Glomerular endothelial cell (primary cell): ENCODE measurements at places on chromosomes 16 and 17. TPM values are rescaled to one million over a fixed set of nuclear protein-coding genes. Genes with fewer than 3 reads are reported as not detected.
A peak's percentile ranks its signal among the peaks of the same experiment; 100 is the strongest.

The KRTAP9-2 gene
- total RNA-seq, result not detected in 2 replicates

The G6PC1 gene
- not detected in 2 replicates for total RNA-seq

DNA sequence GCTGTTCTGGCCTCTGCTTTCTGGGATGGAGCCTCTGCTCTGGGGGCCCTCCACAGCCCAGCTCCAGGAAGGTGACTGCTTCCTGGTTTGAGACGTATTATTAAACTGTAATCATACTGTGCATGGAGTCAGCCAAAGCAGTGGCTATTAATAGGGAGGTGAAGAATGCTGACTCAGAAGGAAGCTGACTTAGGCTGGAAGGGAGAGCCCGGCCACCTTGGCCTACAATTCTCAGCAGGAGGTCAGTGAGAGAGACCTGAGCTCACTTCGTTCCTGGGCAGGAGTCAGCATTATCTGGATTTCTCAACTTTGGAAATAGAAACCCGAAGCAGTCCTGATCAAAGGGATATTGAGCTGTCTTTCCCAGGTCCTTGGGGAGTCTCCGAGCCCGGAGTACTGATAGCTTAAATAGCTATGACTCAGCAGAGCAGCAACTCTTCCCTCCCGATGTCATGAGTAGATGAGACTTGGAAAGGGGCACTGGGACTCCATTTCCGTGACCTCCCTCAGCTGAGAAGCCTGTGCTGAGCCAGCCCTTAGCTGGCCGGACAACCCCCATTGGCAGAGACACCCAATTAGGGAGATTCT is 91.8 kb downstream of the YPEL2 start:
- DNase-seq, result peak; percentile 82

The OR4D1 gene
- not detected in 2 replicates for total RNA-seq

The TBC1D3G gene
- not detected in 2 replicates for total RNA-seq

The PPM1E gene
- total RNA-seq, result 0.05 TPM in 1 of 2 replicates, not detected in the other

- DNase-seq, result no peak
These were observed 30.6 kb downstream of the ASIC2 start for GRCh38 chr17:33262266-33263123.

GRCh38 chr17:43984521-43984920 is 19.9 kb upstream of the NAGS start:
- no peak for DNase-seq

GRCh38 chr17:76710863-76711611 is at the start of gene MXRA7:
TSS of gene MXRA7 (minus strand) at chr17:76710965. CDS start at chr17:76710946, 19 bp downstream.
- DNase-seq, result no peak

The SMTNL2 gene
- total RNA-seq, result not detected in 2 replicates

The KRTAP17-1 gene
- total RNA-seq, result not detected in 2 replicates

The TEKT5 gene
- total RNA-seq, result 0.10 and 0.12 TPM in 2 replicates

- no peak for DNase-seq
These were observed 9.6 kb downstream of the BANP start for GRCh38 chr16:87960852-87961251.

DNA sequence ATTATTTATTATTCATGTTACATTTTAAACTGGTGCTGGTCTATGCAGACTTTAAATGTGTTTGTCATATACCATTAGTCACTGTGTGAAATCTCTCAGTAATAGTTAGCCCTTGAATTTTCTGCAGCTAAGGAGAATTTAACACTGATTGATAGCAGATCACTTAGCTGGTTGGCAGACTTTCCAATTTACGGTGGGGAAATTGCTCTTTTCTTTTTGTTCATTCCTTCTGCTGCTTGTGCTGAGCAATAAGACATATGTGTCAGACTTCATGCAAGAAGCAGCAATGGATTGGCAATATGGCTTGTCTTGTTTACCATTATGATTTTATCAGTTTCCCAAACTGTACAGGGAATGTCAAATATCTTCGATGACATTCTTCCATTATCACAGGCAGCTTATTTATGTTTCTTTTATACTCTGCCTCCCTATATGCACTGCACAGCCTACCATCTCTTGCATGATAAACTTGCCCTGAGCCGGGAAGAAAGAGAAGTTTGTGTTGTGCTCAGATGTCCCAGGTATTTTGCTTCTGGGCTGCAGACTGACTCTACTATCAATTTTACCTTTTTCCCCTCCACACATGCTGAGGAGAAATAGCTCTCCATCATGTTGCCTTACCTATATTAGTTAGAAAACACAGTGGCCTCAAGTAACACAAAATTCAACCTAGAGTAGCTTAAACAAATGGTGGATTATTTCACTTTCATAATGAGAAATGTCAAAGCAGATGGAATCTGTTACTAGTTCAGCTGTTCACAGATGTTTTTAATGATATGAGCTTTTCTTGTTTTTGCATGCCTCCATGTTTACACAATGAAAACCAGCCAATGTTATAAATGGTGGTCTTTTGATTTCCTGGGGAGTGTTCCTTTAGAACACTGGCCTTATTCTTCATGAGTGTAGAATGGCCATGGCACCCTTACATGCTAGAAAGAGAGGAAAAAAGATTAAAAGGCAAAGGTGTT is 968.1 kb upstream of the GOT2 start:
- no peak for DNase-seq

The TMEM92 gene
- total RNA-seq, result 0.12 and 0.73 TPM in 2 replicates

DNA sequence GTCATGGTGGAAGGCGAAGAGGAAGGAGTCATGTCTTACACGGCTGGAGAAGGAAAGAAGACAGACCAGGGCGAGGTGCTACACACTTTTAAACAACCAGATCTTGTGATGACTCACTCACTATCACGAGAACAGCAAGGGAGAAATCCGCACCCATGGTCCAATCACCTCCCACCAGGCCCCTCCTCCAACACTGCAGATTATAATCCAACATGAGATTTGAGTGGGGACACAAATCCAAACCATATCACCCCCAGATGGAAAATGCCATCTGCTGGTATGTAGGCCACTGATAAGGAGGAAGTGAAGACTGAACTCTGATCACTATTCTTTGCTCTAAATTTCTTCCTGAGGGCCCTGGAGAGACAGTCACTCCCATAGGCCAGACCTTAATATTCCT is 7.5 kb upstream of the ITGAX start:
- DNase-seq, result no peak

DNA sequence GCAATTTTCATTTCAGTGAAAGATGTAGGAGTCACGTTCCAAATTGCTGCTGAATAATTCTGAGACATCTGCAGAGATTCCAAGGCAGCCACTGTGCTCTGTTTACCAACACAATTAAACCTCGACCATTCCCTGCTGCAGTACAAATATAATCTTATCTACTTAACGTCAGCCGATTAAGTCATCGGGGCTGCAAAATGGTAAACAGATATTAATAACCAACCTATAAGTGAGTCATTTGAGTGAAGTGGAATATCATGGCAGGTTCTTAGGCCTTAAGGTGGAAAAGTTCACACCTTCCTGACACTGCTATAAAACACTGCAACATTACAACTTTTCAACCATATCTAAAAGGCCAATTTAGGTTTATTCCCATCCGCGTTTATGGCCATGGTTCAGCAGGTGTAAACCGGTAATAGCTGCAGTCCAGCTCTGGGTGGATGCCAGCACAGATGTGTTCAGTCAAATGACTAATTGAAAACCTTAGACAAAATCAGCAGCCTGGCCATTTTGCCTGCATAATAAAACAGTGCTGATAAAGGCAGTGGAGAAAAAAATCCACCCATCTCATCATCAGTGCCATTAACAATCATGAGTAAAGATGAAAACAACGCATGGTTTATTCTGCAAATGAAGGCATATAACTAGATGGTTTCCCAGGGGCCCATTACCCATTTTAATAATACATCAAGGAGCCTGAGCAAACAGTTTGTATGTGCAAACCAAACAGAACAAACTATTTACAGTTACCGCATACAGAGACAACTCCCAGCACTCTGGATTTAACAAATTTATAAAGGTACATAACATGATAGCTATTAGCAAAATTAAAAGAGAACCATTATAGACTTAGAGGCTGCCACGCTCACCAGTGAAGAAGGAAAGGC is 202.9 kb upstream of the IRX3 start:
- no peak for DNase-seq

- no peak for DNase-seq
These were observed 483 bp downstream of the RPA1 start for GRCh38 chr17:1830288-1830687.

GRCh38 chr17:8029121-8029520 is 9.7 kb upstream of the ALOX15B start:
- DNase-seq, result no peak

The PTX4 gene
- total RNA-seq, result 0.18 TPM in 1 of 2 replicates, not detected in the other

DNA sequence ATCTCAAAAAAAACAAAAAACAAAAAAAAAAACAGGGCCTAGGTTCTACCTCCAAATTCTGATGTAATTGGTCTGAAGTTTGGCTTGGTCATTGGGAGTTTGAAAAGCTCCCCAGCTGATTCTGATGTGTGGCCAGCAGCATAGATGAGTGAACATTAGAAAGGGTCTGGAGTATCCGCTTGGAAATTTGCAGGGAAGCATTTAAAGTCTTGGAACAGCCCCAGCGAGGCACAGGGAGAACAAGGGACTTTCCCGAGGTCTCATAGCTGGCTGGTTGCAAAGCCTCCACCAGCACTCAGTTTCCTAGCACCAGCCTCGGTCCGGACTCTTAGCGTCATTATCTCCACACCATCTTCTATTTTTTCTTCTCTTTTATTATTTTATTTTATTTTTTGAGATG is 70.8 kb downstream of the RAB11FIP4 start:
- no peak for DNase-seq

- no peak for DNase-seq
These were observed 4.3 kb downstream of the POLG2 start for GRCh38 chr17:64492481-64493109.

GRCh38 chr16:52364500-52364899 is 182.4 kb downstream of the TOX3 start:
- no peak for DNase-seq

DNA sequence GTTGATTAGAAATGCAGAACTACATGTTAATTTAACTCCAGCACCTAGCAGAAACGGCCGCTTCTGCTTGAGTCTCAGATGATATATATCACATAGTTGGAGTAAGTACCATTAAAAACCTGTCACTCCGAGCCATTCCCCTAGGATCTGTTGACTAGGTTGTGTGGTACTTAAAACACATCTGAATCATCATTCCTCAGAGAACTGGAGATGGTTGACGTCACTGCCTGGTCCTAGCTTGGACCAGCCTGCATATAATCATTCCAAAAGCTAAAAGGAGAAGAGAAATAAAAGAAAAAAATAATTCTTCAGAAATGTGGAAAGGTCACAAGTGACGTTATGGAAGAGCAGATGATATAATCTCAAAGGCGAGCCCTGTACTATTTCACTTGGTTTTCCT is 31.3 kb upstream of the RASL10B start:
- no peak for DNase-seq

The PRR29 gene
- total RNA-seq, result 0.12 and 2.0 TPM in 2 replicates

The MLKL gene
- 22.8 and 28.5 TPM in 2 replicates for total RNA-seq

GRCh38 chr16:11431915-11432465 is 86.7 kb downstream of the RMI2 start:
- DNase-seq, result no peak

DNA sequence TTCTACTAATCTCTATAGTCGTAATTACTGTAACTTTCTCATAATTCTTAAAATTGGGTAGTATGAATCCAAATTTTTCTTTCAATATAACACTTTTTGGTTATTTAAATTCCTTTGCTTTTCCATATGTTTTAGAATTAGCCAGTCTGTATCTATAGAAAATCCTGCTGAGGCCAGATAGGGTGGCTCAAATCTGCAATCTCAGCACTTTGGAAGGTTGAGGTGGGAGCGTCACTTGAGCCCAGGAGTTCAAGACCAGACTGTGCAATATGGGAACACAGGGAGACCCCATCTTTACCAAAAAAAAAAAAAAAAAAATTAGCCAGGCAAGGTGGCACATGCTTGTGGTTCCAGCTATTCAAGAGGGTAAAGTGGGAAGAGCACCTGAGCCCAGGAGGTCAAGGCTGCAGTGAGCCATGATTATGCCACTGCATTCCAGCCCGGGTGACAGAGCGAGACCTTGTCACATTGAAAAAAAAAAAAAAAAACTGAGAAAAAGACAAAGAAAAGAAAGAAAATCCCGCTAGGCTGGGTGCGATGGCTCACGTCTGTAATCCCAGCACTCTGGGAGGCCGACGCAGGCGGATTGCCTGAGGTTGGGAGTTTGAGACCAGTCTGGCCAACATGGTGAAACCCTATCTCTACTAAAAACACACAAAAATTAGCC is 9.3 kb downstream of the TERF2 start:
- no peak for DNase-seq

DNA sequence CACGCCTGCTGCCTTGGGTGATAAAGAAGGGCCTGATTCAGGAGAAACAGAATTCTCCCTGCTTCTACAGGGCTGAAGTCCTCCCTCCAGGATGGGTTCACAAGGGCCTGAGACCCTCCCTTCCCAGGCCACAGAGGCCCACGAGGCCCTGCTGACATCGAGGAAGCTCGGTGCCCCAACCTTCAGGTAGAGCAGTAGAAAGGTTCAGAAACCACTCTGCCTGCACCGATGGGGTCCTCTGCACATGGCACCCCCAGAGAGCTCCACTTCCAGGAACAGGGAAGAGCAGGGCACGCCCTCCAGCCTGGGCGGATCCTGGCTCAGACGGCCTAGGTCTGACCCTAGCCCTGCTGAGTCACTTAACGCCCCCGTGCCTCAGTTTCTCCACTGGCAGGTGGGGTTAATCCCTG is 773 bp downstream of the CENPX start:
- no peak for DNase-seq

The ACSM5 gene
- total RNA-seq, result 0.24 TPM in 1 of 2 replicates, not detected in the other

The LYRM9 gene
- 12.9 and 21.2 TPM in 2 replicates for total RNA-seq

- DNase-seq, result no peak
These were observed 14.6 kb downstream of the GRB7 start for GRCh38 chr17:39752241-39752881.

DNA sequence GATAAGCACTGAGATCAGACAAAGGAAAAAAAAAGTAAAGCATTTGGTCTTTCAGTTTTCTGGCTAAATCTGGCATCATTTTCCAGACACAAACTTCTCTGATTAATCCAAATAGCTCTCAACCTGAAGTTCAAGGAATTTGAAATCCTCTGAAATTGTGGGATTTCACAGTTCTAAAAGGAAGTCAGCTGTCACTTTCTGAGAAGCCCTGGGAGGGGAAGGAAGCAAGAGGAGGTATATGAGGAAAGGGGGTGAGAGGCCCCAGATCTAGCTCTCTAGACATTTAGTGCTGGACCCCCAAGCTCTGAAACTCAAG is 17.5 kb upstream of the HOXB9 start:
- no peak for DNase-seq
